ENCODE measurements at places on chromosomes 6 and 20.

GRCh38 chr6:150169181-150169580 lies 26.3 kb downstream of the PPP1R14C start:
- DNase-seq: no peak

DNA sequence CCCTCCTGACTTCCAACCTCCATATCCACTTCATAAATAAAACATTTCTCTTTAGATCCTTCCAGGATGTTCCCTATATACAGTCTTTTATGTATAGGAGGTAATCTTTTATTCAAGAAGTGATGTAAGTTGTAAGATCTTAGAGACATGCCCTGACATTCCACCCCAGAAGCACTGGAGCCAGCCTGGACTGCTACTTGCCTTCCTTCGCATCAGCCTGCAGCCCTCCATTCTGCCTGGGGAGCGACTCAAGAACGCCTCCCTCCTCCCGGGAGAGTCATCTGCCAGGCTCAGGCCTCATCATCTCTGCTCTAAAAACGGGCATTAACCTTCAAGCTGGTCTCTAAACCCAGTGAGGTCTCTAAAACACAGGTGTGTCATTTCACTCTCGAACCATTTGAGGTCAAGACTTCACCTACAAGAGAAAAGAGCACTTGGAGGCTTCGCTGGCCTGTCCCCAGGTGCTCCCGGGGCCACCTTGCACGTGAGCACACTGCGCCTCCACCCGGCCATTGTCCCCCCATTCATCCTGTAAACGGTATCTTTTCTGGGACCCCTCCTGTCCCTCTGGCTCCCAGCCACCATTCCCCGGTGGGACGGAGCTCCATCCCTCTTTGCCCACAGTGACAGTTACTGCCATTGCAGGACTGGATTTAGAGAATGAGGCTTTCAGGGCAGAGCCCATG lies 107.5 kb upstream of the PDE10A start:
- no peak for DNase-seq

- DNase-seq: no peak
Measured at GRCh38 chr6:14068133-14068532, 49.4 kb upstream of the CD83 start.

DNA sequence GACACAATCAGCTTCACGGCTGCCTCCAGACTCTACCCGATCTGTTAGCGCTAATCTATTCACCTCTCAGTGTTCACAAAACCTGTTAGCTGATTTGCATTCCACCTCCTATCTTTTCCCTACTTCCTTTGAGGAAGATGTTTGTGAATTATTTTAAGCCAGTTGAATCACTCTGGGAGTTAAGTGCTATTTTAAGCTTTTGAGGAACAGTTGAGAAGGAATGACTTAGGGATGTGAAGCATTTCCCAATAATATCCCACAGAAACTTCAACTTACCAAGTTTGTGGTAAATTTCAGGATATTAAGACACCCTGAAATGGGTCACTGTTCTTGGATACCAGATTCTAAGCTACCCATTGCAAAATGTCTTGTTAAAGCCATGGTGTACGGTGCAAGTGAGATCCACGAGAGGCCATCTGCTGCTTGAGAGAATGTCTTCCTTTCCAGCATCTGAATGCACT lies 145.2 kb upstream of the CITED2 start:
- DNase-seq: no peak

Data from HuH-7.5 (cell line).